Fibroblast of pulmonary artery (primary cell): ENCODE measurements at places on chromosomes 3 and 15.

GRCh38 chr3:38544926-38545325 lies 48.8 kb downstream of the EXOG start:
- no peak for DNase-seq

GRCh38 chr3:128742821-128743594 lies 17.0 kb downstream of the RAB7A start:
- no peak for DNase-seq

- no peak for DNase-seq
Measured at GRCh38 chr3:87501076-87501475, 224.7 kb upstream of the POU1F1 start.

DNA sequence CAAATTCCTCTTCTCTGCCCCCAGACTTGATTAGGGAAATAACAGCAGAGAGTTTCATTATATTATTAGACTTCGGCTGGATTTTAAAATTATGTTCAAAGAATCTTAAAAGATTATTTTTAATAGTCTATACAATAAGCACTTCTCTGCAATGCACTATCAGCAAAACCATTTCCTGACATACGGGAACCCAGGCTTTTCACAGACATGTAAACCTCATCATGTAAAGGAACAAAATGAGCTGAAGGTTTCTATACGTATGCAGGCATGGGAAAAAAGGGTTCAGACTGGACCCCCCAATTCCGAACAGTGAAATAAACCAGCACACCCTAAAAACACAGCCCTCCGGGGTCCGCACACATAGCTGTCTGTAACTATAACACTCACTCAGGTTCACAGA lies 77.5 kb upstream of the LMOD3 start:
- DNase-seq: no peak

- DNase-seq: no peak
Measured at GRCh38 chr3:12585970-12586369, 29.1 kb downstream of the MKRN2 start.

- DNase-seq: no peak
Measured at GRCh38 chr15:80912673-80913072, 76.9 kb downstream of the MESD start.

- DNase-seq: peak; percentile 40
Measured at GRCh38 chr15:88894819-88895767, at the start of gene HAPLN3. Gene HAPLN3, minus strand, starts transcription at chr15:88895544. Its CDS starts 8,246 bp downstream, at chr15:88887298.

GRCh38 chr3:71659864-71660591 lies 65.2 kb downstream of the EIF4E3 start:
- no peak for DNase-seq

DNA sequence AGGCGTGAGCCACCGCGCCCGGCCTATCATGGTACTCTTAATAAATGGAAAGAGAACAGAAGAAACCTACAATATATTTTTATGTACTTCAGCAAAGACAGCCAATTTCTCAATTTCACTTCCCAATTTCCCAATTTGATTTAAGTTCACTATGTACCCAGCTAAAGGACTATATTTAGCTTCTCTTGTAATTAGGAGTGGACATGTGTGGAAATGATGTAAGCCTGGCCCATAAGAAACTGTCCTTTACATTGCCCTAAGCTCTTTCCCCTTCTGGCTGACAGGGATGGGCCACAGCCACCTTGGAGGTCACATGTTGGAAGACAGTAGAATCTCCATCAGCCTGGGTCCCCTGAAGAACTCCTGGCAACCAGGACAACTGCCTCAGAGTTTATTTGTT lies 6.2 kb downstream of the TMEM39A start:
- DNase-seq: peak; percentile 11

DNA sequence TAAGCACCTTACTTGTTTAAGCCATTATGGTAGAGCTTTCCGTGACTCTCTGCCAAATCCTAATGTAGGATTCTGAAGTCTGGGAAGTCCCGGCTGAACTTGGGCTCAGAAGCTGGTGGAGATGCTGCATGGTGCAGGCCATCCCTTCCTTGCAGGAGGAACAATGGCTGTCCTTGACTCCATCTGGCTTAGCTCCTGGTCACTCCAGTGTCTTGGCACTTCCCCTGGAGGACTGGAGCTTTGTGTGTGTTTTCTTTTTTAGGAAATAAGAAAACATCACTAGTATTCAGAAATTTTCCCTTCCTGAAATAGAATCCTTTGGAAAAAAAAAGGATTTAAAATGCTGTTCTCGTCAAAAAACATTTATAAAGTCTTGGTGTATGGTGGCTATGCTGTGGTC lies 209.3 kb upstream of the ROPN1 start:
- no peak for DNase-seq

- peak; percentile 45 for DNase-seq
Measured at GRCh38 chr3:136919799-136920580, 37.8 kb upstream of the IL20RB start.

DNA sequence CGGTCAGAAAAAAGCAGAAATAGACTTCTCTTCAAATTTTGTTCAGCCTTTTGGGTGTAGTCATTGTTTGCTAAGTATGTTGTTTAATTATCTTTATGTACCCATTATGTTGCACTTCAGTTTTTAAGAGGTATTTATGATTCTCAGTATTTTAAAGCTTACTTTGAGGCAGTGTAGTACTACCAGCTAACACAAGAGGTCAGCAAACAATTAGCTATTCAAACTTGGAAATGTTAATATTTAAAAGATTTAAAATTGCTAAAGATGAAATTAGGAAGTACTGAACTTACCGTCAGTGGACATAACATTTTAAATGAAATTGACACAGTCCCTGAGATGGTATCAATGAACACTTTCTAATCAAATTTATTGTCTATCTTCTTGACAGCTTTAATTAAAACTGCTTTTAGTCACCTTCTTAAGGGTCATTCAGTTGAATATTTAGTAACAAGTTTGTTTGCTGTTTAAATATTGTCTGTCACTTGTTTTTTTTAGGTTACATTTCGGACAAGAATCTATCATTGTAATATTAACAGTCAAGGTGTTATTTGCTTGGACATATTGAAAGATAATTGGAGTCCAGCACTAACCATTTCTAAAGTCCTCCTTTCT lies 28.1 kb downstream of the NKIRAS1 start:
- peak; percentile 76 for DNase-seq

GRCh38 chr3:32817558-32818228 lies at the start of gene TRIM71:
Gene TRIM71, plus strand, starts transcription at chr3:32817997. Its CDS starts 84 bp downstream, at chr3:32818081.
- peak; percentile 6 for DNase-seq

DNA sequence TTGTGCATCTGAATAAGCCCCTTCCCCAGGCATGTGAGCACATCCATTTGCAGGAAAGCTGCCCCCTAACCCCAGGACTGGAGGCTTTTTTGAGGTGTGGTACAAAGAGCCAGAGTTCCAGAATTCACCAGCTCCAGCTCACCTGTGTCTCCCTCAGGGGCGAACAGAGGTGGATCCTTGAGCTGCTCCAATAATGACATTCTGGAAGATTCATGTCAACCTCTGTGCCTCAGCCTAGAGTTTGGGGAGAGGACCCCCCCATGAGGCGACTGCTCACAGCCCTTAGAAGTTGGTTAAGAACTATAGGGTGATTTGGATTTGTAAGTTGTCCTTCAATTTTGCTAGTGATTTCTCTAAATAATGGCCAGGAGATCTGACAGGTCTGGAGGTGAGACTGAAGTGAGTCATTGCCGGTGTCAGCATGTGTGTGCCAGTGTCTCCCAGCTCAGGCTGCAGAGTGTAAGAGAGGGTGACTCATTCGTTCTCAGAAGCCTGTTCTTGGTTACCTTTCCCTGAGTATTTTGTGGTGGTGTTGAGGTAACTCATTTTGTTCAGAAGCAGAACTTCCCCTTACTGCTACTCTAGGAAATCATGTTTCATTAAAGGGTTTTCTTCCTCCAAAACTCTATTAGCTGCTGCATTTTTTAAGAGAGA lies 136.9 kb upstream of the TOPAZ1 start:
- peak; percentile 9 for DNase-seq

DNA sequence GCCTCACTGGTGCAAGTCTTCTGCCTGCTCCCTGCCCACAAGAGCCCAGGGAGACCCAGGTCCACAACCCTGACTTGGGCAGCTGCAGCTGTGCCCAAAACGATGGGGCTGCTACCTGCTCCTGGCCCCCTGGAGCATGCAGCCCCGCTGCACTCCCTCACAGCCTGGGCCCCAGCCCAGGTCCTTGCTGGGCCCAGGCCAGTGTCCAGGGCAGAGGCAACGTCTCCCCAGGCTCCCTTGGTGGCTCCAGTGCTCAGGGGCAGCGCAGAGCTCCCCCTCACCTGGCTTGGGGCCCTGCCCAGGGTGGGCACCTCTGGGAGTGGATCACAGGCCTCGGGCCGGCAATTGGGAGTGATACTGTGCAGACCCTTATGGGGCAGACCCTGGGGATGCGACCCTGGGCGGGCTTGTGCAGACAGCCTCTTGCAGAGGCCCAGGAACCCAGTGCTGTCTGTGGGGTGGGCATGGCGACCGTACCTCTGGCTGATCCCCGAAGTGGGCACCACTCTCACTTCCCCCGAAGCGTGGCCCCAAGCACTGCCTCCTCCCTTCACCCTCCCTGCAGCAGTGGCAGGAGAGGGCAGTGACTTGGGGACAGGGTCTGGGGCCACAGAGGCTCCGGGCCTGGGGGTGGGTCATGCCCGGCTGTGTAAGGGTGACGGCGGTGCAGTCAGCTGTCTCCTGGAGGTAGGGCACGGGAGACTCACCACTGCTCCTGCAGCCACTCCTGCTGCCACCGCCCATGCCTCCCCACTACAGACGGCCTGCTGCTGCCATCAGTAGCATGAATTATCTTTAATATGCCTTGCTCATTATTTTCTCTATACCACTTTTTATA lies 255.9 kb downstream of the DOCK3 start:
- DNase-seq: no peak

GRCh38 chr3:9230596-9230995 lies 18.9 kb downstream of the SRGAP3 start:
- DNase-seq: peak; percentile 20

GRCh38 chr3:123002100-123002748 lies 25.3 kb downstream of the SEMA5B start:
- no peak for DNase-seq

DNA sequence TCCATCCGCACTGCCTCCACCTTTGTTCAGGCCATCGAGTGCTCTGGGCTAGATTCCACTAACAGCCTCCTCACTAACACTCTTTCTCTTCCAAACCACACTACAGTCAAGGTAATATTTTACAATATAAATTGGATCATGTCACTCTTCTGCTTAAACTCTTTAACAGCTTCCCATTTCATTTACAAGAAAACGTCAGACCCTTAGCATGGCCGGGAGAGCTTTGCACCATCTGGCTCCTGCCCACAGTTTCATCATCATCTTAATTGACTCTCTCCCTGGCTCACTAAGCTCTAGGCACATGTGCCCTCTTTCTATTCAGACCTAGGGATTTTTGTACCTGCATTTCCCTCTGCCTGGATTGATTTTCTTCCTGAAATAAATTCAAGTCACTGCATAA lies 354.7 kb downstream of the FGF12 start:
- DNase-seq: no peak

GRCh38 chr3:32239307-32240158 lies 1.1 kb downstream of the CMTM8 start:
- DNase-seq: no peak

- DNase-seq: peak; percentile 51
Measured at GRCh38 chr3:42014921-42015533, 53.1 kb upstream of the ULK4 start.

GRCh38 chr3:177710506-177710905 lies 513.2 kb upstream of the TBL1XR1 start:
- no peak for DNase-seq

DNA sequence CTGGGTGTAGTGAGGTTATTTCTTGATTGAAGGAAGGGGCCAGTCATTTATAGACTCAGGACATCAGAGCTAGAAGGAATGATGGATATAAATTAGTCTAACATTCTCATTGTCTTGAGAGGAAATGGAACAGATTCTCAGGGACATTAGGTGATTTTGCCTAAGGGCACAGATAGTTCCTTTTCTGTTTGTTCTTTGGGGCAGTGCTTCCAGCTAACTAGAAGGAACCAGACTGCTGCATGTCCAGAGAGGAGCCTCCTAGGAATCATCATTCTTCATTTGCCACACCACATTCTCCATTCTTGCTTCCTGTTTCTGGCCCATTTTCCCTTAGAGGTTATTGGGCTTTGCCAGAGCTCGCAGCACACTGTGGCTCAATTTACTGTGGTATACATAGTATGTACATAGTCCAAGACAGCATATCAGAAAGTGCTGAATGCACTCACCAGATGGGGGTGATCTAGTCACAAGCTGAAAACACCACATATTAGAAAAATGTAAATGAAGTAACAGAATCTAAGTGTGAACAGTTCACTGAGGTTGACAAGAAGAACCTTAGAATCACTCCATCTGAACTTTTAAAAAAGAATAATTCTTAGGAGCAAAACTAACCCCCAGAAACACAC lies 62.7 kb upstream of the MYZAP start:
- DNase-seq: no peak

GRCh38 chr3:154919226-154919625 lies 160.9 kb upstream of the MME start:
- no peak for DNase-seq

- DNase-seq: no peak
Measured at GRCh38 chr15:73323374-73323955, 45.3 kb downstream of the HCN4 start.

GRCh38 chr3:26560081-26560480 lies 62.5 kb upstream of the LRRC3B start:
- no peak for DNase-seq
